ENCODE measurements at places on chromosomes 2 and 18.

DNA sequence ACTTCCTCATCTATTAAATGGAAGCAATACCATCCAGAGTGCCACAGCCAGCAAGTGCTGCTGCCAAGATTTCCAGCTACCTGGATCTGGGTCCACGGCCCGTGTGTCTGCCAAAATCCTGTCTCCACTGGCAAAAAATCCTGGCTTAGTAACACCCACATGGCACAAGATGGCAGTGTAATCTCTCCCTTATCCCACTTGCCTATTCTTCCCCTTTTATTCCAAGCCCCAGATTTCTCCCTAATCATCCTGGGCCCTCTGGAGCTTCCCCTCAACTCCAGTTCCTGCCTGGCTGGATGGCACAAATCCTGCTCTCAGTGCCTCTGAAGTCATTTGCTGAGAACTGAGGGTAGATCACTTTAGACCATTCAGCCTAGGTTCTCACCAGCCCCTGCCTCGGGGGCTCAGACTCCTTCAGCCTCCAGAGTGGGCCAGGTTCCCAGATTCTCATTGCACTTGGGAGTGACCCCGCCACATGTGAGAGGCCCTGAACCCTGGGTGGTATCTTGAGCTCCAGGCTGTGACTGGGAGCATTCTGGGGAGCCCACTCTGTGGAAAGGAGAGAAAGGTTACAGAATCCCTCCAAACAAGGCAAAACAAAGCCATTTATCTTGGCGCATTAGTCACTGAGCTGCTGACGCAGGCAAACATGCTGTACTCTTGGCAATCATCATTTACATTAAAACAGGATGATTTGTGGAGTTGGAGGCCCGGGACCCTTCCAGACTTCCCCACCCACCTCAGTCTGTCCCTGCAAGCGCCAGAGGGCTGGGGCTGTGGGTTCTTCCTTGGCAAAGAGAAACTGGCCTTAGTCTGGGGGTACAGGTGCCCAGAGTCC is 325.8 kb downstream of the DYSF start:
- peak; percentile 67 for DNase-seq

- DNase-seq = no peak
These were observed 251.5 kb downstream of the GPD2 start for GRCh38 chr2:156687715-156688114.

DNA sequence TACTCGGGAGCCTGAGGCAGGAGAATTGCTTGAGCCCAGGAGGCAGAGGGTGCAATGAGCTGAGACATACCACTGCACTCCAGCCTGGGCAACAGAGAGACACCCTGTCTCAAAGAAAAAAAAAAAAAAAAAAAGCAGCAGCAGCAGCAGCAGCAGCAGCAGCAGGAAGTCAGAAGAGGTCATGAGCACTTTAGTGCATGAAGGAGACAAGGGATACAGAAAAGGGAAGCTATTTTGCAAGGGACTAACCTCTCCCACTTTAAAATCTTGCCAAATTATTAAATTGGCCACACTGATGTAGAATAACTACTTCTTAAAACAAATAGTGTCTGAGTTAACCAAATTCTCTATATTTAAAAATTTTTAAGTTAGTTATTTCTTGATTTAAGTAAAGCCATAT is 113.4 kb upstream of the PDE1A start:
- no peak for DNase-seq

- DNase-seq = no peak
These were observed 283.7 kb upstream of the MMADHC start for GRCh38 chr2:149871091-149871885.

- no peak for DNase-seq
These were observed 344.0 kb downstream of the LRRTM1 start for GRCh38 chr2:79960519-79960918.

GRCh38 chr2:33859811-33860461 is 260.8 kb upstream of the FAM98A start:
- no peak for DNase-seq

GRCh38 chr2:119326938-119327337 is 39.7 kb downstream of the C2orf76 start:
- DNase-seq = no peak

DNA sequence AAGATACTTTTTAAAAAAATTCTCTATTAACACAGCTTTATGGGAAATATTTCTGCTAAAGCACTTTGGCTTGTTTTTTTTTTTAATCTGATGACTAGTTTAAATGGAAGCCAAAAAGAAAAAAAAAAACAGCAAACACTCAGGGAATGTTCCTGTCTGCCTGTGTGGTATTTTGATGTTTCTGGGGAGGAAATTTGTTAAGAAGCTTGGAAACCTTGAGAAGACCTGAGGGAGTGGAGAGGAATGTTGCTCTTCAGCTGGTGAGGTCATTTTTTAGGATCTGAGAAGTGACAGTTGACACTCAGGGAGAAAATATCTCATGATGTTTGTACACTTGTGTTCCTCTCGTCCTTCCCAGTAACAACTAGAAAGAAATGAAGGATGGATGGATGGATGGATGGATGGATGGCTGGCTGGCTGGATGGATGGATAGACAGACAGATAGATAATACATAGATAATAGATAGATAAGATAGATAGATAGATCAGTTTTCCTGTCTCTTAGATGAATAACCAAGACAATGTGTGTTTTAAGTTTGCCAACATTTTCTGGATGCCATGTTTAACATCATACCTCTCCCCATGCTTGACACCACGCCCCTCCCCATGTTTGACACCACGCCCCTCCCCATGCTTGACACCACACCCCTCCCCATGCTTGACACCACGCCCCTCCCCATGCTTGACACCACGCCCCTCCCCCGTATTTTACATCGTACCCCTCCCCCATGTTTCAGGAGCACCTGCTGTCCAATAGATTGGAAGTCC is 84.8 kb downstream of the CTIF start:
- DNase-seq = no peak

- DNase-seq = no peak
These were observed 48.1 kb downstream of the PARD6G start for GRCh38 chr18:80198994-80199748.

GRCh38 chr2:55054106-55054875 is 4.0 kb upstream of the RTN4 start:
- no peak for DNase-seq

GRCh38 chr2:172647439-172647838 is 88.2 kb upstream of the RAPGEF4 start:
- DNase-seq = no peak

DNA sequence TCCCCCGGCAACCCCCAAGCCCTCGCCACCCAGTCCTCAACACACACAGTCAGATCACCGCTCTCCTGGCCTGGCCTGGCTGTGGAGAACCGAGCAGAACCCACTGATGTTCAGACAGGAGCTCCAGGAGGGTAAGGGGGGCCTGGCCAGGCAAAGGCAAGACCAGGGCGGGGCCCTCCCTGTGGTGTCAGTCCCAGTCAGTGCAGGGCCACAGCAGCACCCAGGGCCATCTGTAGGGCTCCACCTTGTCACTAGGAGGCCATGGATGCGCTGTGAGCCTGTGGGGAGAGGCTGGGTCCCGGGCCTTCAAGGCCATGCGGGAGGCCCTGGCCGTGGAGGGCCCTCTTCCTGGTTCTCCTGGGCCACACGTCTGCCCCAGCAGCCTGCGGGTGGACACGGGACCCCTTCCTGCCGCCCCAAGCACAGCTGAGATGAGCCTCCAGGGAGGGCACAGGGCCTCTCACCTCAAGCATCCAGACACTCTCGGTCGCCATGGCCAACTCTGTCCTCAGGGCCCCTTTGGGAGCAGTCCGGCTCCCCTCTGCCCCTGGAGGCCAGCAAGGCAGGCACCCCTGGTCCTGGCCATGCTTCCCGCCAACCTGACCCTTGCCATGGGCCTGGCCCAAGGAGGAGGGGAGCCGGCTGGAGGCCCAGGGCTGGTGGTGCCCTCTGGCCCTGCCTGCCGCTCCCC is 2.0 kb downstream of the ANO7 start:
- DNase-seq = peak; percentile 79

- no peak for DNase-seq
These were observed 36.1 kb downstream of the TRAK2 start for GRCh38 chr2:201415149-201415548.

DNA sequence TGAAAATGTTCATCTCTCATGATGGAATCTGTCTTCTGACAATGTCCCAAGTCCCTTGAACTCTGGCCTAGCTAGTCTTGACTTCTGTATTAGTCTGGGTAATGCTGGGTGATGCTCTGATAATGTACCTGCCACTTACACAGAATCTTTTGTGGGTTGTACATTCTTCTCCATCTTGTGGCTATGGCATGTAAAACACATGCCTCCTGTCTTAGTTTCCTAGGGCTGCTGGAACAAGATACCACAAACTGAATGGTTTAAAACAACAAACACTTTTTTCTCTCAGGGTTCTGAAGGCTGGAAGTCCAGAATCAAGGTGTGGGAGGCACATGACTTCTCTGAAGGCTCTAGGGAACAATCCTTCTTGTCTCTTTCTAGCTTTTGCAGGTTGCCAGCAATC is 57.1 kb downstream of the RAPGEF4 start:
- DNase-seq = no peak

DNA sequence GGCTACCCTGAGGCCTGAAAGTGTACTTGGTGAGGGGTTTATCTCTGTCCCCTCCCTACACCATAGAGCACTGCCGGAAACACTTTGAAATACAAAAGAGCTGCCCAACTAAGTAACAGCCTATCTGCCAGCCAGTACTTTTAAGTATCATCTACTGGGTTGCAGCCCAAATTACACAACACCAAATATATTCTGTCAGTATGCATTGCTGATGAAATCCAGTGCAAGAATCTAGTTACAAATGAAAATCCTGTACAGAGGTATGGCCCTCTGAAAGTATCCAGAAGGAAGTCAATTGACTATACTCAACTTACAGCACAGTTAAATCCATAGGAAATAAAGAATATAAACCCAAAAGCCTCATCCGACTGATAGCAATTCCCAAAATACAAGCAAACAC is 280.8 kb downstream of the CCDC85A start:
- DNase-seq = no peak

DNA sequence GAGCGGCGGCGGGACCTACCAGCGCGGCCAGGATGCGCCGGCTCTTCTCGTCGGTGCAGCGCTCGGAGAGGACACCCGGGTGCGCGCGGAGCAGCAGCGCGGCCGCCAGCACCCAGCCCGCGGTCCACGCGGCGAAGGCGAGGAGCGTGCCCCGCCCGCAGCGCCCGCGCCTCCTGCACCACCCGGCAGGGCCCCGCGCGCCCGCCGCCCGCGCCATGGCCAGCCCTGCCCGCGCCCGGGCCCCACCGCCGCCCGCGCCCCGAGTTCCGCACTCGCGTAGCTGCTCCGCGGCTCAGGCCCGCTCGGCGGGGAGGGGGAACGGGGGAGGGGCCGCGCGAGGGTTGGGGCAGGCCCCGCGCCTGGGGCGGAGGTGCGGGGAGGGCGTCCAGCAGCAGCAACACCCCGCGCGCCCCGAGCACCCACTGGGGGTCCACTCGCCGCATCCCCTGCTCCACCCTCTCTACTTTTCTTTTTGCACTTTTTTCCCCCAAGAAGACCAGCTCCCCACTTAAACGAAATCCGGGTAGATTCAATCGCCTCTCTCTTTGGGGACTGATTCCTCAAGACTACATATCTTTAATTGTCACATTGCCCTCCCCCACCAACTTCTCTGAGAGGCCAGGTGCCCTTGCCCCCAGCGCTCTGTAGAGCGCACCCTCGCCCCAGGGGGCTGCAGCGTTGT is at the start of gene DIPK1C:
Gene DIPK1C, minus strand, starts transcription at position 266 of the 682 bp plus-strand sequence. Its CDS starts 49 bp downstream, at position 217.
- no peak for DNase-seq

DNA sequence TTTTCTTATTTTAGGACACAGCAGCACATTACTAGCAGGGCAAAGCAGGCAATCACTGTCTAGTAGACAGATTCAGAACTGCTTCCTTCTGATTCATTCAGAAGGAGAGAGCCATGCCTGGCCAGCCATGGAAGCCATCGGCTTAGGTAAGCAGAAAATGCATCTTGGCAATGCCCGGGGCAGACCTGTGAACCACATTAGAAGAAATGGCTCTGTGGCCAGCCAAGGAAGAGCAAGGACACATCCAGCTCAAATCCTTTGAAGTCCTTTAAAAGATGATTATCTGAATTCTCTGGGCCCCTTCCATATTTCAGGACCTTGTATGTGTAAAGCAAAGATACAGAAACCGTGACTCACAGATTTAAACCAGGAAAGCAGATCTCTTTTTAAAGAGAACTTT is 227.4 kb downstream of the PID1 start:
- DNase-seq = no peak

GRCh38 chr18:12694032-12694431 is 8.5 kb downstream of the CEP76 start:
- no peak for DNase-seq

- peak; percentile 93 for DNase-seq
These were observed 7.0 kb downstream of the SLC35F6 start for GRCh38 chr2:26770986-26771586.

DNA sequence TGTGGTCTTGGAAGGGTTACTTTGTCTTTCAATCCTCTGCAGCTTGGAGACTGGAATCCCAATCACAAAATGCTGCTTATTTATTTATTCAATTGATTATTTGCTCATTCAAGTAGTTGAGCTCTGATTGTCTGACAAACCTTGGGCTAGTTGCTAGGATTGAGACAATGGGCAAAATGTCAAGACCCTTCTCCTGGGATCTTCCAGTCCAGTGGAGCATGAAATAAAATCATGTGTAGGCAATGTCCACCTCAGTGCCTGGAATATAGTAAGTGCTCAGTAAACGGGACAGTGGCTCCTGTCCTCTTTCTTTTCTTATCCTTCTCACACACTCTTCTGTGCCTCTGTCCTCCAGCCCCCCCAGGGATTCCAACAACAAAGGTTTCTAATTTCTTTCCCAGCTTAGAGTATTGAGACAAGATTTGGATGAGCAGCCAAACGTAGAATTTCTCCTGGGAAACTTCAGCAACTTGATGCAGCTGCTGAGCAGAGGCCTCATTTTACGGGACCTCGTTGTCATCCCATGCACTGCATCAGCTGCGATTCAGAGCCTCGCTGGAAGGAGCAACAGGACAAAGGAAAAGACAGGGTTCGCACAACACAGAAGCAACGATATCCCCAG is 545.0 kb downstream of the SOX11 start:
- no peak for DNase-seq

DNA sequence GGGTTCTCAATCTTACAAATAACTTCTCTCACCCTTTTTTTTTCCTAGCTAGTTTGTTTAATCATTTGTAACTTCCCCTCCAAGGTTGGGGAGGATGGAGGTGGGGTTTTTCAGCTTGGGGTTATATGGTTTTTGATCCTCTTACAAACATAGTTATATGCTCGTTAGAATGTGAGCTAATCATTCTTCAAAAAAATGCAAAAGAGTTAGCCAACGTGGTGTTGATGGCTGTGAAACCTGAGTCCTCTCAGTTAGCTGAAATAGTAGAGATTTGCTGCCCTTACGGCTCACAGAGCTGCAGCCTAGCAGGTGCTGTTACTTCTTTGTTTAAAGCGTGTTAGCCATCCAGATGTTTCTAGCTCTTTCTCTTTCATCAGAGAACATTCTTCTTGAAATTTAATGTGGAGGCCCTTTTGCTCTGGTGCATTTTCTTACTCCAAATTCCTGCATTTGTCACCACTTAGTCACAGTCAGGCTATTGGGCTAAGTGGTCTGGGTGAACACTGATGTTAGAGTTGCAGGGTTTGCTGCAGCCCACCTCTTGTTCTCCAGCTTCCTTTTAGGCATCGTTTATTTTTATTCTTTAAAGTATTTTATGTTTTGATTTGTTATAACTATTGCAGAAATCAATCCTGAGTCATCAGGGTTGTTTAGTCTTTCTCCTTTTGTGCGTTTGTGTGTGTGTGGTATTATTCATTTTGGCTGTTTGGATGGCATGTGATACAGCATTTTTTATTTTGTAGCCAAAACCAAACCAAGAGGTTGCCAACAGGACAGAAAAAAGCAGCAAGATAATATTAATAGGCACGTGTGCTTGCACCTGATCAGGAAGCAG is 41.1 kb downstream of the LIMS1 start:
- DNase-seq = no peak

- no peak for DNase-seq
These were observed 57.1 kb downstream of the ADCYAP1 start for GRCh38 chr18:961644-962355.
